ENCODE measurements at places on chromosomes 5 and 9.

- DNase-seq: no peak
These were observed 45.7 kb downstream of the PPARGC1B start for GRCh38 chr5:149775785-149776184.

DNA sequence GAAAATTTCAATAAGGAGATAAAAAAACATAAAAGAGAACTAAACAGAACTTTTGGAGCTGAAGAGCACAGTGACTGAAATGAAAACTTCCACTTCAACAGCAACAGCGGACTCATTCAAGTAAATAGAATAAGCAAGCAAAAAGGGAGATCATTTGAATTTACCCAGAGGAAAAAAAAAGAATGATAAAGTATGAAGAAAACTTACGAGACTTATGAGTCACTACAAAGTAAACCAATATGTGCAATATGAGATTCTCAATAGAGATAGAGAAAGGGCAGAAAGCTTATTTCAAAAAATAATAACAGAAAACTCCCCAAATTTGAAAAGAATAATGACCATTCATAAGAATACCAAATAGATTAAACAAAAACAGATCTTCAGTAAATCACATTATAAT, 1605.7 kb upstream of the CDH6 start:
- DNase-seq: no peak

- DNase-seq: no peak
These were observed 287.0 kb downstream of the PRELID2 start for GRCh38 chr5:145548097-145548496.

DNA sequence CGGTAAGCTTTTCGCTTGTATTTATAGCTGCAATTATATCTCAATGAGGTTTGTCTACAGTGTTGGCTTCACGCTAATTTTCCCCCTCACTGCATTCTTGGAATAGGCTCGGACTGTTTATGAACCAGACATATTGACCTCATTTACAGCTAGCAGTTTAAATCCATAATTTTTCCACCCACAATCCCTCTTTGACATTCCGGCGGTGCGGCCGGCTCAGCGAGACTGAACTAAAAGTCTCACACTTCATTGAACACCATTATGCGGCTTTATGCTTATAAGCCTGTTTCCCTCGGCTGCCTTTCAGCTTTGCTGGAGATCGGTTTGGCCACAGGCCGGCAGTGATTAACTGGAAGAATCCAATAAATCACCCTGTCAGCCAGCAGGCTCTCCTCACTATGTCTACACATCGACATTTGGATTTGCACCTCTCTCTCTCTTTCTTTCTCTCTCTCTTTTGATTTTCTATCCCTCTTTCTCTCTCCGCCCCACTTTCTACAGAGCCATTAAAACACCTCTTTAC, 315.0 kb upstream of the TLE4 start:
- DNase-seq: peak; percentile 65

DNA sequence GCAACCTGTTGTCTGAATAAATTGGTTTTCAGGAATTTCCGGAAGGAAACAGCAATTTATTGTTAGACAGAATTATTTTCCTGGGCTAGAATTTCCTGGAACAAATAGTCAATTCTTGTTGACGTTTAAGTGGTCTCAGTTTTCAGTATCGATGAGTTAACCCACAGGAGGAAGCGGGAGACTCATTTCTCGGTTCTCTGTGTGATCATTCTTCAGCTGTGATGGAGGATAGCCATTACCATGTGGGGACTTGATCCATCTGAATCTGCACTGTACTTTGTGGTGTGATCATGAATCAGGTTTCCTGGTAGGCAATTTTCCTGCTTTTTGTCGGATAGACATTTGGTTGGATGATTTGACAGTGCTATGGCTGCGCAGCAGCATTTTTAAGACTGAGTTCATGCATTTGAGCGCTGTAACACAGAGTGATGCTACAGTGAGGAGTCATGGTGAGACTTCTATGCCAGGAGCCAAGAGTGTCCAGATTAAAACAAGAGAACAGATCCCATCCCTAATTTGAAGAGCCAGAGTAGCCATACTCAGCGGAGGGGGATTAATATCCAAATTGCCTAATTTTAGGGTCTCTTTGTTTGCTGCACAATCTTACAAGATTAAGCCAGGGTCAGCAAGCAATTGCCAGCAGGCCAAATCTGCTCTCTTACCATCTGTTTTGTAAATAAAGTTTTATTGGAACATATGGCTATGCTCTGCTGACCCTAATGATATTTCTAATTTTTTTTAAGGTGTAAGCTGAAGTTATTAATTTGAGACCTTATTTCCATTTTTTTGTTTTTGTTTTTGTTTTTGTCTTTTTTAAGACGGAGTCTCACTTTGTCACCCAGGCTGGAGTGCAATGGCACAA, 355.9 kb downstream of the RAB3C start:
- DNase-seq: no peak

DNA sequence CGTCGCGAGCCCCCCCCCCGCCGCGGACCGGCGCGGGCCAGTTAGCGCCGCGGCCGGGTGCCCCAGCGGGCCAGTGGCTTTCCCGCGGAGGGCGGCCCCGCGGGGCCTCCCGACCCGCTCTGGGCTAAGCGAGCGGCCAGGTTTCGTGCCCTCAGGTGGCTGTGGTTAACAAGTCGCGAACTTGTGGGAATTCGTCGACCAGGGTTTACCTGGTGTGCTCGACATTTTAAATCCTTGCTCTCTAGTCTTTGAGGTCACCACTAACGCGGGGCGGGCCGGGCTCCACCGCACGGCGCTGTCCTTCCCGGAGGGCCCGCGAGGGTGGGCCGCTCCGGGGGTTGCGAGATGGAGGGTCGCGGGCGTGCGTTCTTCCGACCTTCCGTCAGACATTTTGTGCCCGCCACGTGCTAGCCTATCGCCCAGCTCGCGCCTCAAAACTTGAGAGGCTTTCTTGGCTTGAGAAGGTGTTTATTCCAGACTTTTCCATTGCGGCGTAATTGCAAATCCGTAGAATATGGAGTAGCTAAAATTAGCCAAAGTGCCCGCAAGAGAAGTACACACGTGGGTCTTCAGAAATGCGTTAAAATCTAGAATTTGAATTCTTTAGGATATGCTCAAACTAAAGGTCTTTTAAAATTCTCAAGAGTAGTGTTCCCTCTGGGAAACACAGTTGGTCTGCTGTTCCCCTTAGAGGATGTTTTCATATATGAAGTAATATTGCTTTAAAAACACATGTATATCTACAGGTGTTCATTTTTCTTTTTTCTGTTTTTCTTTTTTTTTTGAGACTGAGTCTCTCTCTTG, 2.1 kb downstream of the ANP32B start:
- DNase-seq: no peak

GRCh38 chr5:179614745-179615144, 8.7 kb downstream of the HNRNPH1 start:
- DNase-seq: no peak

GRCh38 chr9:71253011-71253410, 131.6 kb upstream of the TRPM3 start:
- no peak for DNase-seq

DNA sequence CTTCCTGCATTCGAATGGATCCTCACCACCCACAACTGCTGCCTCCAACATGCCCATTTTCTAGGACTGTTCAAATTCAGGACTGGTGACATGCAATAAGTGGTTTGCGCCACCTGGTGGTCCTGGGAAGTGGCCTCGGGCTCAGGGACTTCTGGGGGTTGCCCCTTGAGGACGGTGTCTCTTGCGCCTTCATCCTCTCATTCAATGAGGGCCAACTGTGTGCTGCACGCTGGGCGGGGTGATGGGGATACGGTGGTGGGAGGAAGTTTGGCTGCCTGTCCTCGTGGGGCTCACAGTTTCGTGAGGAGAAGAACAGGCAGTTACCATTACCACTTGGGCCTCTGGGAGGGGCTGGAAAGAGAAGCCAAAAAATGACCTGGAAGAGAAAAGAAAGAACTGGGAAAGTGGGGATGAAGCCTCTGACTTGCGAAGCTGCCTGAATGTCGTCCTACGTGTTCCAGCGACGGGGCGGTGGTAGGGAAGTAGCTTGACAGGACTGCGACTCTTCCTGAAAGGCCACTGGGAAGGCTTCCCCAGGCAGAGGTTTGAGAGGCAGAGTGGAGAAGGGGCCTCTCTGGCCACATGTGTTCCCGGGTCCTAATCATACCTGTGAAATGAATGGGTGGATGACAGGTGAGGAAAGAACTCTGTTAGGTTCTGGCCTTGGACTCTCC, 49.0 kb downstream of the PSD2 start:
- peak; percentile 10 for DNase-seq

- DNase-seq: no peak
These were observed 161.9 kb downstream of the PPP2R2B start for GRCh38 chr5:146716636-146717035.

- DNase-seq: no peak
These were observed 84.9 kb downstream of the RGS3 start for GRCh38 chr9:113548221-113549041.

DNA sequence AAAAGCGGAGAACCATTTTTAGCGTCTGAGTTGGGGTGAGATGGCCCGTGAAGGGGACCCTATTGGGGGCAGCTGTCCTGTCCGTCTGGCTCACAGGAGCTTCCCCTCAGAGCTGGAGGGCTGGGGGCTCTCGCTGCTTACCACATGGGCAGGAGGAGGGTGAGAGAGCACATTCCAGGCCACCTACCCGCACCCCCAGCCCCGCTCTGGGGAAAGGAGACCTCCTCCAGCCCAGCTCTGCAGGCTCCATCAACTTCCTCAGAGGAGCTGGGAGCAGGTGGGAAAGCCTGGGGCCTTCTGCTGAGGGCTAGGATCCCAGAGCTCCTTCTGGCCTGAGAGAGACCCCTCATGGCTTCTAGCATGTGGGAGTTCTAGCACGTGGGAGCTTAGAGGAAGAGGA, 27.1 kb upstream of the SPTLC1 start:
- no peak for DNase-seq

All from AG04449 (cell line).